Osteocyte (in vitro differentiated cells): ENCODE measurements at places on chromosomes 11 and 22. TPM values are rescaled to one million over a fixed set of nuclear protein-coding genes. Genes with fewer than 3 reads are reported as not detected.

- DNase-seq, result no peak
- peaks cover 6% of the 10 kb centered on the region for H3K27me3 ChIP-seq
- no peaks in the 10 kb centered on the region for H3K36me3 ChIP-seq
- no peaks in the 10 kb centered on the region for H3K4me1 ChIP-seq
- H3K27ac ChIP-seq, result no peak overlapping the region
- no peak overlapping the region for H3K4me3 ChIP-seq
Measured at GRCh38 chr11:99325847-99326246, 305.1 kb downstream of the CNTN5 start.

GRCh38 chr11:128279866-128280265 lies 307.5 kb downstream of the ETS1 start:
- DNase-seq, result no peak
- H3K27me3 ChIP-seq, result no peaks in the 10 kb centered on the region
- H3K4me3 ChIP-seq, result no peak overlapping the region
- peaks cover 2% of the 10 kb centered on the region for H3K36me3 ChIP-seq
- H3K27ac ChIP-seq, result peak overlapping the region; percentile 60

DNA sequence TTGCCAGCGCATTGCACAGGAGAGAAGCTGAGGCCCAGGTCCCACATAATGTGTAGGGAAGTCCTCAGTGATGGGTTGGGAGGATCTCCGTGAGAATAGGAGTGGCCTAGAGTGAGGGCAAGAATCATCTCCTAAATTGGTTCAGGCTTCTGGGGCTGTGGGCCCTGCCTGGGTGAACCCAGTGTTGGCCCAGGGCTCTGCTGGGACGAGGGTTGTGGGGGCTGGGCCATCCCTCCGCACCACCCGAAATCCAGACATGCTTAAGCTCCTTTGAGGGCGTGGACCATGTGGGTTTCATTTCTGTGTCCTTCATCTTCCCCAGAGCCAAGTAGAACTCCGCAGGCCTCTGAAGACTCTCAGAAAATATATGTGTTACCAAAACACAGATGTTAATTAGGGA lies 3.7 kb downstream of the MICALL1 start:
- no peak for DNase-seq
- H3K36me3 ChIP-seq, result no peaks in the 10 kb centered on the region
- H3K4me3 ChIP-seq, result peak overlapping the region; percentile 17

DNA sequence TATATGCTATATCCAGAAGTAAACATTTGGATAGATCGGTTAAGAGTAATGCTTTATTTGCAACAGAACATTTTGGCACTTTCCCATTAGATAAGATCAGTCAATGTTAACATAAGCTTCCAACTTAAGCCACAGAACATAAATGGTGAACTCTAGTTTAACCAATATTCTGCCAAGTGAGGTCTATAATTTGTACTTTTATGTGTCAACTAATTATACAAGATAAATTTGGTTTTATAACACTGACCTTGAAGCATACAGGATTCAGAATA lies 23.5 kb upstream of the BLID start:
- H3K4me1 ChIP-seq, result peaks cover 61% of the 10 kb centered on the region
- no peak for DNase-seq
- H3K27ac ChIP-seq, result peak overlapping the region; percentile 71
- no peak overlapping the region for H3K4me3 ChIP-seq
- no peaks in the 10 kb centered on the region for H3K27me3 ChIP-seq

GRCh38 chr11:79344753-79345294 lies 96.0 kb downstream of the TENM4 start:
- no peak overlapping the region for H3K4me3 ChIP-seq
- H3K27me3 ChIP-seq, result peaks cover 8% of the 10 kb centered on the region
- peaks cover 2% of the 10 kb centered on the region for H3K4me1 ChIP-seq
- H3K36me3 ChIP-seq, result no peaks in the 10 kb centered on the region

DNA sequence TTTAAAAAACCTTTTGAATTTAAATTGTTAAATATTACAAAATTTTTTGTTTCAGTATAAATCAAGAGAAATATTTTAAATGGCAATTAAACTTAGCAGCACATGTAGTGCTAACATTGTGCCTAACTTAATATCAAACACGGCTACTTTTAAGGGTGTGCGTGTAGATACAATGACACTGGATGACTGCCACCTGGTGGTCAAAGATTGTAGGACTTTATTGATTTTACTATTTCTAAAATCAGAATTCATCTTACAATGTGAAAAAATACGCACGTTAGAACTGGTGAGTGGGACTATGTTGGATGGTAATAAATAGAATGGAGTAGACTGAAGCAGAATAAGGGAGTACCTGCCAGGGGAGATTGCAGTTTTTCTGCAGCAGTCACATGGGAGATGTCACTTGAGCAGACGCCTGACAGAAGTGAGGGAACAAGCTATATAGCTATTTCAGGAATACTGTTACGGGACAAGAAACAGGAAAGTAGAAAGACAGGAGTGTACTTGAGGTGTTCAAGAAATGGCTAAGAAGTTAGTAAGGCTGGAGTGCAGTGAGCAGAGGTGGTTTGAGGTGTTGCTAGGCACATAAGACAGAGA lies 52.9 kb downstream of the UVRAG start:
- DNase-seq, result no peak
- H3K36me3 ChIP-seq, result peaks cover 1% of the 10 kb centered on the region
- no peaks in the 10 kb centered on the region for H3K27me3 ChIP-seq
- no peaks in the 10 kb centered on the region for H3K4me1 ChIP-seq

DNA sequence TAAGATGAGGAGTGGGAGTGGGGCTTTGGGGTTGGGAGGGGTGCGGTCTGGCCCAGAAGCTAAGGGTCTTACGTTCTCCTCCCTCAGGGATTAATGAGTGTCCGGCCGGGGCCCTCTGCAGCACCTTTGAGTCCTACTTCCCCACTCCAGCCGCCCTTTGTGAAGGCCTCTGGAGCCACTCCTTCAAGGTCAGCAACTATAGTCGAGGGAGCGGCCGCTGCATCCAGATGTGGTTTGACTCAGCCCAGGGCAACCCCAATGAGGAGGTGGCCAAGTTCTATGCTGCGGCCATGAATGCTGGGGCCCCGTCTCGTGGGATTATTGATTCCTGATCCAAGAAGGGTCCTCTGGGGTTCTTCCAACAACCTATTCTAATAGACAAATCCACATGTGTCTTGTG lies 4.0 kb downstream of the FOLR3 start:
- no peak for DNase-seq
- no peak overlapping the region for H3K27ac ChIP-seq
- H3K4me3 ChIP-seq, result no peak overlapping the region
- H3K27me3 ChIP-seq, result peaks cover 24% of the 10 kb centered on the region
- no peaks in the 10 kb centered on the region for H3K4me1 ChIP-seq

GRCh38 chr22:19832476-19833108 lies 22.1 kb downstream of the GNB1L start:
- DNase-seq, result no peak
- peaks cover 16% of the 10 kb centered on the region for H3K4me1 ChIP-seq
- H3K27ac ChIP-seq, result no peak overlapping the region
- no peaks in the 10 kb centered on the region for H3K27me3 ChIP-seq
- no peak overlapping the region for H3K4me3 ChIP-seq
- H3K36me3 ChIP-seq, result no peaks in the 10 kb centered on the region

GRCh38 chr11:15747671-15748070 lies 608.7 kb downstream of the SOX6 start:
- DNase-seq, result no peak
- H3K36me3 ChIP-seq, result no peaks in the 10 kb centered on the region
- H3K4me1 ChIP-seq, result no peaks in the 10 kb centered on the region

- no peaks in the 10 kb centered on the region for H3K27me3 ChIP-seq
- H3K27ac ChIP-seq, result peak overlapping the region; percentile 31
- DNase-seq, result no peak
- H3K4me1 ChIP-seq, result peaks cover 36% of the 10 kb centered on the region
Measured at GRCh38 chr11:46352063-46352841, 5.0 kb downstream of the DGKZ start.

- H3K36me3 ChIP-seq, result no peaks in the 10 kb centered on the region
- peaks cover 12% of the 10 kb centered on the region for H3K27me3 ChIP-seq
- no peak overlapping the region for H3K27ac ChIP-seq
Measured at GRCh38 chr22:29145321-29146072, 60.2 kb upstream of the EMID1 start.

DNA sequence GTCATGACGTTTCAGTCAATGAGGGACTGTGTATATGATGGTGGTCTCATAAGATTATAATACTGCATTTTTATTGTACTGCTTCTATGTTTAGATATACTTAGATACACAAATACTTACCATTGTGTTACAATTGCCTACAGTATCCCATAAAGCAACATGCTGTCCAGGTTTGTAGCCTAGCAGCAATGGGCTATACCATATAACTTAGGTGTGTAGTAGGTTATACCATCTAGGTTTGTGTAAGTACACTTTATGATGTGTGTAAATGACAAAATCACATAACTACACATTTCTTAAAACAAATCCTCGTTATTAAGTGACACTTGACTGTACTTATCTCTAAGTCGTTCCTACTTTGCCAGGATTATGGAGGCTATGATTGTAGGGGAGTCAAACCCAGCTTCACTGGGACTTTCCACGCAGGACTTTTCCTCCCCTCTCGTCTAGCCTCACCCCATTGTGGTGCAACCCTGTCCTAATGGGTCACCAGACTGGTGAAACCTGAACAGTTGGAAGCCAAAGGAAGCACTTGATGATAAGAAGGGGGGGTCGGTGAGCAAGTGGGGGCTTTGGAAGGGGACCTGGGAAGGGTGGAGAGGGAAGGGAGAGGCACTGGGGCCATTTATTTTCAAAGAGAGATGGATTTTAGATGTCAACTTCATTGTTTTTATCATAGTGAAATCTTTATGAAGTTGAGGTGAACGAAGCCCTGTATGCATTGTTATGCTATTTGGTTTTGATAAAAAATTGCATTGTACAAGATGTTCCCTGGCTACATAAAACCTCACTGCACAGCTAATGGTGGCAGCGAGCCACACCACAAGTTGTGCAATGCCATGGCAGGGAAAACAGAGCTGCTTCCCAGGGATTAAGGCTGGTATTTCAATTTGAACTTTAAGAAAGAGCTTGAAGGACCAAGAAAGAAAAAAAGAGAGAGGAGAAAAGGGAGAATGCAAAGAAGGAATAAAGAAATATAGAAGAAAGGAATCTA lies 129.1 kb downstream of the EHF start:
- H3K27ac ChIP-seq, result peak overlapping the region; percentile 70
- H3K36me3 ChIP-seq, result peaks cover 26% of the 10 kb centered on the region
- peaks cover 18% of the 10 kb centered on the region for H3K4me1 ChIP-seq

GRCh38 chr11:9750551-9750950 lies 86.7 kb downstream of the SWAP70 start:
- DNase-seq, result no peak
- H3K27me3 ChIP-seq, result no peaks in the 10 kb centered on the region
- no peak overlapping the region for H3K4me3 ChIP-seq
- H3K36me3 ChIP-seq, result peaks cover 29% of the 10 kb centered on the region
- H3K27ac ChIP-seq, result peak overlapping the region; percentile 19
- H3K4me1 ChIP-seq, result peaks cover 50% of the 10 kb centered on the region

The IGLL1 gene
- total RNA-seq, result not detected in 2 replicates

The TRIM51 gene
- total RNA-seq, result not detected in 2 replicates

The TNRC6B gene
- total RNA-seq, result 47.4 and 50.3 TPM in 2 replicates

The RASGRP2 gene
- 10.3 and 11.2 TPM in 2 replicates for total RNA-seq

The NXPE1 gene
- not detected in 2 replicates for total RNA-seq

The SEC14L6 gene
- 0.54 and 0.78 TPM in 2 replicates for total RNA-seq

The SCGB1D2 gene
- total RNA-seq, result not detected in 2 replicates

The BSCL2 gene
- total RNA-seq, result 54.1 and 56.7 TPM in 2 replicates
